ENCODE measurements at places on chromosomes 7 and 10.

DNA sequence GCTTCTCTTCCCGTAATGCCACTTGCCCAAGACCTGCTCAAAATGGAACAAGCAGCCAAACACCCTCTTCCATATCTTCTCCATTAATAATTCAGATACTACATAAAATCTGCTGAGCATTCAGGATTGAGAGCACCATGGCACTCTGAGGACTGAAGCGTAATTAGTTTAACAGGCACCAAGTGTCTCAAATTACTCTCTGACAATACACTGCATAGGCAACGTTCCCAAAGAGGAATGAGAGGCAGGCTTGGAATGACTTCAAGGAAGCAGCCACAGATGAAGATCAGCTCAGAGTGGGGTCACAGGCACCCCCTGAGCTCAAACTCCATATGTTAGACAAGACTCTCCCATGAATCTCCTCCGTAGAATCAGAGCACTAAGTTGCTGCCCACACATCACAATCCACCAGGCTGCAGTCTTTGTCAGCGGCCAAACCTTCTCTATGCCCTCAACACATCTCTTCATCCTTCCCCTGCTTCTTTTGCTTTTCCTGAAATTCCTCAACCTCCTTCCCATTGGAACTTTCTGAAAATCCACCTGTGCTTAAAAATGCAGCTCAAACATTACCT, 4.7 kb upstream of the ABLIM1 start:
- no peak for DNase-seq

- DNase-seq: no peak
Measured at GRCh38 chr10:37711617-37712488, 145.6 kb downstream of the ZNF248 start.

DNA sequence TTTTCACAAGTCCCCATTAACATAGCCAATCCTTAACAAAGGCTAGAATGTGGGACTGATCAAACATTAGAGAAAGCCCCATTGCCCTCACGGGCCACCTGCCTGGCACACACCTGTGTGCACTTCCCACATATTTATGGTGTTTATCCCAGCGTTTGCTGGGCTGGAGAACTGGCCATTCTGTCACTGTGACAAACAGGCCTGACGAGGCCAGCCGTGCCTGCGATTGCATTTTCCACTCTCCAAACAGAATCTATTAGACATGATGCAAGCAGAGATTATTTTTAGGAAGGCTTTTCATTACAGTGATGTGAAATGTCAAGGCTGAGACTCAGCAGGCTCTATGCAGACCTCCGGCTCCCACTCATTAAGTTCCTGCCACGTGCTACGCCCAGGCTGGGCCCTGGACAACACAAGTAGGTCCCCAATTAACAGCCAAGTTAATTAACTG, 20.4 kb downstream of the PTPRN2 start:
- peak; percentile 87 for DNase-seq

DNA sequence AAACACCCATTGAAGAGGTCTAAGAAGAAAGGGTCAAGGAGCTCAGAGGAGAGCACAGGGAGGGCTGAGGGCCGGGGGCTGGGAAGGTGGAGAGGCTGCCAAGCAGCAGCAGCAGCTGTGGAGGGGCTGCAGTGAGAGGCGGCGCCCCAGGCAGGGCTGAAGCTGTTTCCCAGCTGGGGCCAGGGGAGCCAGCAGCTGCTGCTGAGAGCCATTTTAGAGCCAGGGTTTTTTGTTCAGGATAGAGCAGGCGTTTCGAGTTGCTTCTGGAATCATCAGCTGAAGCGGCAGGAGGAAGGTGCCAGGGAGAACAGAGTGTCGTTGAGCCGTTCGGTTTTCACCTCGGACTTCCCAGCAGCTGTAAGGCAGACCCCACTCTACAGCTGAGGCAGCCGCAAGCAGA, 62.7 kb downstream of the LANCL2 start:
- no peak for DNase-seq

DNA sequence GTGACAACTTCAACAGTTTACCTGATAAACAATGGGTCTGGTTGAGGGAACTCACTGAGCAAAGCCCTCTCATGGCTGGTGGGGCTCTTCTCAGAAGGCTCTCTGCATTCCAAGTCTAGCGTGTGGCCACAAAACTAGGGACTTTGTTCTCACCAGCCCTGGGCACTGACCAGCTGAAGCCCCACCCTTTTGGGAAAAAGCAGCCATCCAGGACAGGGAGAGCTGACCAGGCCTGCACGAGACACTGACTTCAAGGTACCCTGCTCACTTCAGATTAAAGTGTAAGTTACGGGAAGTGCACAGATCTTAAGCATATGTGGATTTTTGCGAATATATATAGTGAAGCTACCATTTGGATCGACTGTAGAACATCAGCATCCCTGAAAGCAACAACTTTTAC, 67.4 kb upstream of the LRRC4 start:
- DNase-seq: no peak

DNA sequence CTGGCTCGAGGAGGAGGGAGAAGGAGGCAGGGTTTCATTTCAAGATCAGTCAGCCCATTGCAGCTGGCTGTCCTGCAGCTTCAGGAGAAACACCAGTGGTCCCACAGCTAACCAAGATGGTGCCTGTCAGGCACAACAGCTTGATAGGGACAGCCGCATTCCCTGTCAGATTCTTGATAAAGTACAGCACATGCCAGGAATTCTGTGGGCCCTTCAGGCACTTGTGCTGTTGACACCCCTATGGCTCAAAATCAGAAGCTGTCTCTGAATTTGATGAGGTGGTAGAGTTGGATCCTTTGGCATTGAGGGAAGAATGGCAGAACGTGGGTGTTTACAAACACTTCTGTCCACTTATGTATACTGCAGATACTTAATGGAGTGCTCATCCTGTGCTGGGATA, 354.3 kb downstream of the KCNMA1 start:
- DNase-seq: no peak

DNA sequence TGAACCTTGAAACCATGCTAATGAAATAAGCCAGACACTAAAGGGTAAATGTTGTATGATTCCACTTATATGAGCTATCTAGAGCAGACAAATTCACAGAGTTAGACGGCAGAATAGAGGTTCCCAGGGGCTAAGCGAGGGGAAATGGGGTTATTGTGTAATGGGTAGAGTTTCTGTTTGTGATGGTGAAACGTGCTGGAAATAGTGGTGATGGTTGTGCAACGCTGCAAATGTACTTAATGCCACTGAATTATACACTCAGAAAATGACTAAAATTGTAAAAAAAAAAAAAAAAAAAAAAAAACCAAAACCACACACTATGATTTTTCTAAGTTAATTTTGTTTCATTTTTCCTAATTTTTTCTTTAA, 30.0 kb downstream of the SFXN4 start:
- no peak for DNase-seq

GRCh38 chr7:143042159-143042789, 9.9 kb upstream of the OR6V1 start:
- DNase-seq: no peak

DNA sequence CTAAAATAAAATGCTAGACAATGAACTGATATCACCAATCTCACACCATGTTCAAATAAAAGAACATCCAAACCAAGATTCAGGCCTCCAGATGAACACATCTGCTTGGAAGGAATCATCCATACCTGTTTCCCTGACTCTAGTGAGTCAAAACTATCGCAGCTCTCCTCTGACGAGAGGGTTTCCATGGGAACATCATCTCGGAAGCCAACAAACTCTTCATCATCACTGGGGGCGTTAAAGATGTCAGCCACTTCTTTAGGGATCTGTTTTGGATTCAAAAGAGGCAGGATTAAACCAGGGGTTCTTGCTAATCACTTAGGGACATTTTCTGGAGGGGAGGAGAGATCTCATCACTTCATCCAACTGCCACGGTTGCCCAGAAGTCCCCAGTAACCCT, 29.1 kb downstream of the CDCA7L start:
- no peak for DNase-seq

- DNase-seq: no peak
Measured at GRCh38 chr7:157233677-157234076, 95.0 kb downstream of the UBE3C start.

- DNase-seq: no peak
Measured at GRCh38 chr10:28906415-28906814, 229.1 kb downstream of the BAMBI start.

GRCh38 chr7:130010689-130011412, 40.3 kb downstream of the ZC3HC1 start:
- peak; percentile 60 for DNase-seq

DNA sequence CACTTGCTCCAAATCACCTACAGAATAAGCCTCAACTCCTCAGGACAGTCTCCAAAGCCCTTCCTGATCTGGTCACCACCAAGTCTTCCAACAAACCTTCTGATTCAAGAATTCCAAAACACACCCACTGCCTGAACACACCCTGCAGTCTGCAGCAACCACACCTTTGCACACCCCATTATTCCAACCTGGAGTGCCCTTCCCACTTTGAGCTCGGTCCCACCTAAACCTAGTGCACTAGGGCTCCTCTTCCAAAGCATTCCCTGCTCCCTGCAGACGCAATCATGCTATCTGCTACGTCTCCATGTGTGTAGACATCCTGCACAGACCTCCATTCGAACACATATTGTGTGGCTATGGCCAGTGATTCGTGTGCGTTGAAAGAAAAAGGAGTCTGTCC, 289.3 kb downstream of the GRID1 start:
- DNase-seq: no peak

- DNase-seq: no peak
Measured at GRCh38 chr7:44538798-44539668, 2.1 kb downstream of the NPC1L1 start.

GRCh38 chr10:17835688-17836087, 26.5 kb downstream of the MRC1 start:
- DNase-seq: no peak

GRCh38 chr10:43417950-43418768, 9.2 kb upstream of the HNRNPF start:
- no peak for DNase-seq

DNA sequence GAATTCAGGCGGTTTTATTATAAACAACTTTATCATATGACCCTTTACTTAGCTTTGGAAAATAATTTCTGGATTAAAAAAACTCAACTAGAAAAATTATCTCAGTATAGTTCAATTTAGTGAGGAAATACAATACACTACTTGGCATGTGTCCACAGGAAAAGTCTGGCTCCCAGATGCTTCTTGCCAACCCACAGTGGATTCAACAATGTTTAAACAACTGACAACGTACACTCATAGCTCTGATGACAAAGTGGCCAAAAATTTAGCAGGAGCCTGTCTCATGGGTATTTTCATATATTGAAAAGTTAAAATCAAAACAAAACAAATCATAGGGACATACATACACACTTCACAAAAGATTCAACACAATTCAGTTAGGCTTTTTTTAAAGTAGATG, 158.8 kb downstream of the SKAP2 start:
- DNase-seq: no peak

DNA sequence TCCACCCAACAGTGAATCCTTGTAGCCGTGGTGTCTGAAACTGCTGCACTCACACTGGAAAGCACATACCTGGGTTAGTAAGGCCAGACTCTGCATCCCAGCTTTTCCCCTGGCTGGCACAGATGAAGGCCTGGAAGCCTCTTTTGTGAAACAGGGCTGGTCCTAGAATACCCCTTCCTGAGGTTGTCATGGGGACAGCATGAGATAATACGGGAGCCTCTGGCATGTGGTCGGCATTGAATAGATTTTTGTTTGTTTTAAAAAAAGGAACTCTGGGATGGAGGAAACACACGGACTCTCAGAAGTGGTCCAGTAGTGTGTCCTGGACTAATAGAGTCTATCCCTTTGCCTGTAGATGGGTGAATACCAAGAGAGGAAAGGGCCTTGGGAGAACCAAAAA, 129.7 kb downstream of the TMEM178B start:
- DNase-seq: no peak

- no peak for DNase-seq
Measured at GRCh38 chr10:88281592-88282347, 301.3 kb downstream of the RNLS start.
